8988T (cell line): ENCODE measurements at places on chromosomes 13 and 19.

GRCh38 chr19:11578258-11579142 lies 1.1 kb upstream of the ACP5 start:
- no peak for DNase-seq

- DNase-seq, result no peak
Observed at GRCh38 chr13:94233837-94234236, 245.6 kb downstream of the DCT start.

GRCh38 chr13:30787738-30788525 lies 52.6 kb downstream of the ALOX5AP start:
- no peak for DNase-seq

DNA sequence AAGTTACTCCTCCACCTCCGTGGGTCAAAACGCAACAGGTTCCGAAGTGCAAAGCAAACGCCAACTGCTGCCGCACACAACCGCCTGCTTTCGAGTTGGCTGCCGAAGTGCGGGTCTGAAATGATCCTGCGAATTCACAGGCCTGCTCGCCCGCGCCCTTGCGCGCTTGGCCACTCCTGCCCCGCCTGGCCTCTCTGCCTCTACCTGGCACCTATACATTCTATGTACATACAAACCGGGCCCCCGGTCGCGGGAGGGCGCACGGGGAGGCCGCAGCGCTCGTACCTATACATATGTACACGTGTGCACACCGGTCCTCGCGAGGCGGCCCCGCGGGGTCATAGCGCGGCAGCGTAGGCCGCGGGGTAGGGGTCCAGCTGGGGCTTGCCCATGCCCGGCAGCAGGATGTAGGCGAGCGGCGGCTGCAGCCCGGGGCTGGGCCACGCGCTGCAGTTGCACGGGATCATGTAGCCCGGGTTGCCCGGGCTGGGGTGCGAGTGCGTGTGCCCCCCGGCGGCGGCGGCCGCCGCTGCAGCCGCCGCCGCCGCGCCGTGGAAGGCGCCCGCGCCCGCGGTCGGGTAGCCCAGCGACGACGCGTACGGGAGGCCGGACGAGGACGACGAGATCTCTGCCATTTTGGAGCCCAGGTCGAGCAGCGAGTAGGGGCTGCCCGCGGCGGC lies 1.3 kb downstream of the SOX21 start:
- peak; percentile 65 for DNase-seq

DNA sequence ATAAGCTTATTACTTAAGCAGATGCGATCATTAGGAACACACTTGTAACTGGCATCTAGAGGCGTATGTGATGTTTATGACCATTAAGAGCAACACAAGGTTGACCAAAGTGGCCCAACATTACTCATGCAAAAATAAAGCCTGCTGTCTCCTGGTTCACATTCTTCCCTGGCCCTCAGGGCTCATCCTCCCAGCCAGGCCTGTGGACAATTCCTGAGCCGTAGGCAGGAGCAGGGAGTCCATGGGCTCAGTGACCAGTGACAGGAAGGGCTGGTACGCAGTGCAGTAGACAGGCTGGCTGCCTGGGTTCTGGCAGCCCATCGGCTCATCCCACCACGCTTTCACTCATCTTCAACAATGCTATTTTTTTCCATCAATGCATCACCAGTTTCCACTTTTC lies 106.0 kb downstream of the STK24 start:
- no peak for DNase-seq

DNA sequence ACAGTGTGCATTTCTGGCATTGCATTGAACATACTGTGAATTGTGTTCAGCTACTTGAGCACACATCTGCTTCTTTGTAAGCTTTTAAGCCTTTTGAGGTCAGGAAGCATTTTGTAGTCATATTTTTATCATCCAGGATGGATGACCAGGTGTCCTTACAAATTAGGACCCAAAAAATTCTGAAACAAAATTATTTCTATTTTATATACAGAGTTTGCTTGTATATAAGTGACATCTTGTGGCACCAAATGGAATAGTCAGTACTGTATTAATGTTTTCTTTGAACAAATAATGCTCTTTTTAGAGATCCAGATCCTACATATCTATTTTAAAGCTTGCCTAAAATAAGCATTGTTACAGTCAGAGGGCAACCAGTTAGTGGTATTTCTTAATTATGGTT lies 9.5 kb upstream of the SUPT20H start:
- DNase-seq, result no peak

DNA sequence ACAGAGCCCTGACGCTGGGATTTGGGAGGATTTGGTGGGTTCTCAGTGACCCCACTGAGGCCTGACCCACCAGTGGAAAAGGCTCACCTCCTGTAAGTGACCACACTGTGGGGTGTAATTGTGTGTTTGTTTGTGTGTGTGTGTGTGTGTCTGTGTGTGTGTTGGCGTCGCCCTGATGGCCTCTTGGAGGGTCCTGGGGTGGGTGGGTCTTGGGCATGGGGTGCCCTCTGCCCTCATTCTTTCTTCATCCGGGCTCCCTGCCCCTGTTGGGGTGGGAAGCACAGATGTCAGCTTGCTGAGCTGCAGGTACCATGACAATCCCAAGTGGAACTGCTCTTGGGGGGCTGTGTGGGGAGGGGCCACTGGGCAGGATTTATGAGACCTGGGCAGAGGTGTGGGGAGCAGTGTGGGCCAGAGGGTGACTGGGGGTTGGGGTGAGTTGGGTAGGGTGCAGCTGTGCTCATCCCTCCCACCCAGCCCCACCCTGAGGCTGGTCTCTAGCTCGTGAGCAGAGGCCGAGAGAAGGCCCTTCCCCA lies 22.8 kb downstream of the WTIP start:
- no peak for DNase-seq

GRCh38 chr13:48333976-48334375 lies 30.4 kb downstream of the RB1 start:
- DNase-seq, result no peak

DNA sequence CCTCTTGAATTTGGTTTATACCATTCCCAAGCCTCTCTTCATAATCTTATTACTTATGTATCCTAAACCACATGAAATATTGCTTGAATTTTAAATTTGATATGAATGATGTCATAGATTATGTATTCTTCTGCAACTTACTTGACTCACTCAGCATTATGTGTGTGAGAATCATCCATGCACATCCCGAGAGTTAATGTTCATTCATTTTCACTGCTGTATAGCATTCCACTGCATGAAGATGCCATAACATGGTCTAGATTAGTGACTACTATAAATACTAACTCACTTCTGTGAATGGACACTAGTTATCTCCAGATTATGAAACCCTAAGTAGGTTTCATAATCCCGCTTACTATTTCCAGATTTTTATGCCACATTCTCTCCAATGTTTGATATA lies 25.0 kb upstream of the RAP2A start:
- DNase-seq, result no peak

- no peak for DNase-seq
Observed at GRCh38 chr19:14237014-14237941, 31.3 kb upstream of the ADGRL1 start.

GRCh38 chr19:42601811-42602443 lies 7.2 kb upstream of the CEACAM8 start:
- DNase-seq, result no peak

GRCh38 chr19:18735324-18735723 lies 51.8 kb downstream of the CRTC1 start:
- DNase-seq, result no peak

DNA sequence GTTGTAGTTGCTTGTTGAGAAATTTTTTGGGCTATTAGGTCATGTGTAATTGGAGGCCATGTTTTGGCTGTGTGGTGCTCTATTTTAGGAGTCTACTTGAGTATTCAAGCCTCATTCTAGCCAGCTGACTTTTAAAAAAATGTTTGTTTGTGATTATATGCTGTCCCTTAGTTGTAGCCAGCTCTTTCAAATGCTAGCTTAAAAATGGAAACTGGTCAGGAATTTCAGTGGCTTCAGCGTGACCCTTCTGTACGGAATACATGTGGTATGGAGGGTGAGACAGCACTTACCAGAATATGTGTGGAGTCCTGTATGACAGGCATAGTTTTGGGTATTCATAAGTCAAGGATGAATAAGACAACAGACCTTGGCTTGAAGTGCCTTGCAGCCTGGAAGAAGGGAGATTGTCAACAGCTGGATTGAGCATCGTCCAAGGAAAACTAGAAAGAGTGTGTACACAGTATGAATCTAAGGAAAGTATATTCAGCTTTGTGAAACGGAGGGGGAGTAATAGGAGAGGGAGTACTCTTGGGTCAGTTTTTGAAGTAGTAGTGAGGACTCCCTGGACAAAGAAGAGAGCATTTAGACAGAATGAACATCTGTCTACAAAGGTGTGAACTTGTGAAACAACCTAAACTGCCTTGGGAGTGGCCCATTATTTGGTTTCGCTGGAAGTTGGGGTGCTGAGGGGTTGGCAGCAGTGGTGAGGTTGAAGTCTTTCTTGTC lies 20.0 kb upstream of the WTIP start:
- DNase-seq, result no peak

- DNase-seq, result peak; percentile 56
Observed at GRCh38 chr19:17755977-17756670, 4.8 kb downstream of the FCHO1 start.

DNA sequence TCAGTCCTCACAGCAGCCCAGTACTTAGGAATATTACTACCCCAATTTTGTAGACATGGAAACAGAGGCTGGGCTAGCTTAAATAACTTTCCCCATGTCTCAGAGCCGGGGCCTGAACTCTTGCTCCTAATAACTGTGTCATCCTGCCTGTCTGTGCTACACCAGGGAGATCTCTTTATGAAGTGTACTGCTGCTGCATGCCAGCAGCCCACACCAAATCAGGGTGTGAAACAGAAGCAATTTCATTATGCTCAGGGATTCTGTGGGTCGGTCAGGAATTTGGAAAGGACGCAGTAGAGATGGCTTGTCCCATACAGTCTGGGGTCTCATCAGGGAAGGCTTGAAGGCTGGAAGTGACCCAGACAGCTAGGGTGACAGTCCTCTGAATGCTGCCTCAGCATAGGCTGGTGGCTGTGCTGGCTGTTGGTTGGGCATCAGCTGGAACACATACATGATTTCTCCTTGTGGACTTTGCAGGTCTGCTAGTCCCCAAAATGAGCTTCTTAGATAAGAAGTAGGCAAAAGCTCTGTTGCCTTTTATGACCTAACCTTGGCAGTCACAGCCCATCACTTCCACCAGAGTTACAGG lies 22.6 kb downstream of the ZNF507 start:
- no peak for DNase-seq

GRCh38 chr19:49874503-49875157 lies 2.5 kb downstream of the AKT1S1 start:
- no peak for DNase-seq

DNA sequence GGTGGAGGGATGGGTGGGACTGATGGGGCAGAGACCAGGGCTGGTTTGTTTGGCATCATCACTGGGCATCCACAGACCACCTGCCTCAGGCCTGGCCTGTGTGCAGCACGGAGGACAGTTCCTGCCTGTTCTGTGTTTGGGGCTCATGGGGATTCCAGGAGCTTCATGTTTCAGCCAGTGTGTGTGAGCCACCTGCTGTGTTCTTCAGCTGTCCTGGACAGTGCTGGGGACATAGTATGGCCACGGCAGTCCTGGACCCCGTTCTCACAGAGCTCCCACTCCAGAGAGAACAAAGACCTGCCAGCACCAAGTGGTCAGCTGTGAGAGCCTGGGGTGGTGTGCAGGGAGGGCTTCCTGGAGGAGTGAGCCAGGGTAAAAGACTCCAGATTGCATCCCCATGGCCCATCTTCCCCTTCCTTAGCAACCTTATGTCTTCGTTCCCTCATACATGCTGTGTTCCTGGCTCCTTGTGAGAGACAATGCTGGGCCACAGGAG lies 2.0 kb upstream of the CCDC97 start:
- no peak for DNase-seq

DNA sequence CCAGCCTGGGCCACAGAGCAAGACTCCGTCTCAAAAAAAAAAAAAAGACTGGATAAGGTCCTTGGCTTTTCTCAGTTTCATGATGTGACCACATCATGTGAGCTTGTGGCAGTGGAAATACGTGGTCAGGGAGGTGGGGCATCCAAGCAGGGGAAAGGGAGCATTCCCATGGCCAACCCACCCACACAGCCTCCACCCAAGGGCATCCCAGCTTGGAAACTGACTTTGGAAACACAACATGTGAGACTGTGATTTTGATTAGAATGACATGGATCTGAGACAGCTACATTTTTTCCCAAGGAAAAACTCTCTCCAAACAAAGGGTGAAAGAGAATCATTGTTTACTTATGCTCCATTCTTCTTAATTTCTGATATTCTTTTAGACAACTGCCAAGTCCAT lies 405.0 kb upstream of the ZNF507 start:
- DNase-seq, result no peak

DNA sequence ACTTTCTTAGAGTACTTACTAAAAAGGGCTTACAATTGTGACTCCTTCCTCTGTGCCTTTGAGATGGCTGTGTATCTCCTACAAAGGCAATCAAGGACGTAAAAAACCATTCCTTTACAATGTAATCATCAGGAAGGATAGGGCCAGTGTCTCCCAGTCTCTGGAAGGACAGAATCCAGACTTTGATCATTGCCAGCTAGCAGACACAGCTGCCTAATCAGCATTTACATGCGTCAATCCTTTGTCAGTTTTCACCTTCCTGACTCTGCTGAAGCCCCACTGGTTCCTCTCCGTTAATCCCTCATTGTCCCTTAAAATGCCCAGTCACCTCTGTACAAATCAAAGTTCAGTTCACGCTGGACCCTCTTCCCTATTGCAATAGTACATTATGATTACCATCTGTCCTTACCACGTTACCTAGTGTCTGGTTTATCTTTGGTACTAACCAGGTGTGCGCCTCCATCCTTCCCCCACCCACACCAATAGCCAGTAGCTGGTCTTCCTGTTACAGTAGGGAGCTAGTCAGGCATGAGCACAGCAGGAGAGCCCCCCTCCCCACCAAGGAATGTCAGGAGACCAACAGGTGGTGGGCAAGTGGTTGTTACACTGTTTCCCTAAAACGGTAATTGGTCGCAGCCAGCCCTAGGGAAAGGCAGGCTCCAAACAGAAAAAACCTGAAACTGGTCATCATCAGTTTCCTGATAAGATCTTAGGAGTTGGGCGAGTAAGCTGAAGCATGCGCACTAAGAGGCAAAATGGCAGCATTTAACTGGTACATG lies 49.7 kb downstream of the TGDS start:
- no peak for DNase-seq

- no peak for DNase-seq
Observed at GRCh38 chr19:18674616-18675015, 8.9 kb upstream of the CRTC1 start.

- DNase-seq, result no peak
Observed at GRCh38 chr13:39554371-39554770, 48.6 kb downstream of the LHFPL6 start.

- no peak for DNase-seq
Observed at GRCh38 chr19:30111021-30111855, 169.2 kb downstream of the URI1 start.

- DNase-seq, result peak; percentile 89
Observed at GRCh38 chr19:40609561-40610395, 8.6 kb downstream of the LTBP4 start.

DNA sequence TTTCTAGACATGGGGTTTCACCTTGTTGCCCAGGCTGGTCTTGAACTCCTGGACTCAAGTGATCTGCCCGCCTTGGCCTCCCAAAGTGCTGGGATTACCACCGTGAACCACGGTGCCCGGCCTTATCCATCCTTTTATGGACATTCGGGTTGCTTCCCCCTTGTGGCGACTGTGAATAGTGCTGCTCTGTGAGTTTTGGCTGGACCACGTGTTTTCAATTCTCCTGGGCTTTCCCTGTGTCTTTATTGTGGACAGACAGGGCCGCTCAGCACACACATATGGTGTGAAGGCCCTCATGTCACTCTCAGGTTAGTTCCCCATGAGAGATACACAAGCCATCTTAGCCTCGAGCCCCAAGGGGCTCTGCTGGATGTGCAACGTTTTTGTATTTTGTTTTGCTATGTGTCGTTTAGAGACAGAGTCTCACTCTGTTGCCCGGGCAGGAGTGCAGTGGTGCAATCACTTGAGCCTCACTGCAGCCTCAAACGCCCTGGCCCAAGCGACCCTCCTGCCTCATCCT lies 40.5 kb downstream of the MAU2 start:
- peak; percentile 72 for DNase-seq

- DNase-seq, result no peak
Observed at GRCh38 chr13:77729502-77730221, 32.2 kb downstream of the SLAIN1 start.
